ENCODE measurements at places on chromosomes 3 and 15.

DNA sequence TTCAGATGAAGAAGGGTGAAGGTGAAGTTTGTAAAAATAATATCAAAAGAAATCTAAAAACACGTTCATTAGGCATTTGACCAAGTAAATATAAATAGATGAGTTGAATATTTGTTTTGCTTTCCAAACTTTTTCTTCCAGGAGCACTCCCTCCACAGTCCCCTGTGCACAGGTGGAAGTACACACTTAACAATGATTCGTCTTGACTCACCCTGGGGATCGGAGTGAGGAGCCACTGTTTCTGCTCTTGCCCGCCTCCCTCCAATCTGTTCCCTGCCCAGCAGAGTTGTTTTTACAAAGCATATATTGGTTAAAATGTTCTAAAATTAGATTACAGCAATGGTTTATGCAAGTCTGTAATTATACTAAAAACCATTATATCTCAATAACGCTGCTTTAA lies 175.1 kb downstream of the PTPRG start:
- DNase-seq: no peak

- DNase-seq: no peak
These were observed 14.0 kb downstream of the DNAH12 start for GRCh38 chr3:57530071-57530608.

- DNase-seq: no peak
These were observed 189.9 kb downstream of the SOX2 start for GRCh38 chr3:181901626-181902025.

DNA sequence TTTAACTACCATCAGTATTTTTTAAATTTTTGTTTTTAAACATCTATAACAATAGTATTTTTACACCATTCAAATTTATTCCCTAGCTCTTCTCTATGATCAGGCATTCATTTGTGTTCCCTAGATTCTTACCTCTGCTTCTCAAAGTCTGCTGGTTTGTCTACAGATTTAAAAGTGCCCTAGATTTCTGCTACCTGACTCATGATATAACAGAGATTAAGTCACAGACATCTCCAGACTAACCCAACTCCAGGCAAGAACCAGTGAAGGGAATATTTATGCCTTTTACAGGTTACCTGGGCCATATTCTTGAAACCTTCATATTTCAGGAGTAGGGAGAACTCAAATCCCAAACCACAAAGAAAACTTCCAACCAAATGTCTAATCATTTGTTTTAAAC lies 38.8 kb downstream of the ADAM10 start:
- DNase-seq: no peak

DNA sequence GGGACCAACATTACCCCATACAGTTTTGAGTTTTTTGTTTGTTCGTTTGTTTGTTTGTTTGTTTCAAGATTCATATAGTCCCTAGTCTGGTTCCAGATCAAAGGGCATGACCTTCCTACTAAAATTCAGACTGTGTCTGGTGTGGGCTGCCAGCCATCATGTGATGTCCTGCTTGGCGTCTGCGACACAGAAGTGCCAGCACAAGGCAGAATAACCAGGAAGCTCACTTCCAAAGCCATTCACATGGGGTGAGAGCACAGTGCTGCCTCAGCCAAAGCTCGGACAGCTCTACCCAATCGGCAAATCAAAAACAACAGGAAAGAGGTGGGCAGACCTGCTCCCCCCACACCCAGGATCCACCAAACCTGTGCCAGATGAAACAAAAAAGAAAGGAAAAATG lies 142.6 kb upstream of the THBS1 start:
- DNase-seq: no peak

DNA sequence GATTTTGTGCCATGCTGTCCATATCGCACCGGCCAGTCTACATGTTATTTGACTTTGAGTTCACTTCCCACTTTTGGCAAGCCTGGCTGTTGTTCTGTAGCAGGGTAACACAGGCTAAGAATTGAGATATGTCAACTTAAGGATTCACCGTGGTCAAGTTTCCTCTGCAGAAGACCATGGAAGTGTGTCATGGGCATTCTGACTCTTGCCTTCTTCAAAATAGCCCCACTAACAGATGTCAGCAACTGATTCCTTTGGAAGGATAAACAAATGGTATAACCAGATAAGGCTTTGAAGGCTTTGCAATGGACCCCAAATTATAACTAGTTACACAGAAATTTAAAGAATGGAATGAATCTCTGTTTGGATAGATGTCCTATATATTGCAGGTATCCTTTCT lies 20.1 kb upstream of the CD47 start:
- DNase-seq: no peak
